ENCODE measurements at places on chromosomes 16 and 17. TPM values are rescaled to one million over a fixed set of nuclear protein-coding genes. Genes with fewer than 3 reads are reported as not detected.

Gene UBB
- 2,312 TPM for polyA plus RNA-seq

DNA sequence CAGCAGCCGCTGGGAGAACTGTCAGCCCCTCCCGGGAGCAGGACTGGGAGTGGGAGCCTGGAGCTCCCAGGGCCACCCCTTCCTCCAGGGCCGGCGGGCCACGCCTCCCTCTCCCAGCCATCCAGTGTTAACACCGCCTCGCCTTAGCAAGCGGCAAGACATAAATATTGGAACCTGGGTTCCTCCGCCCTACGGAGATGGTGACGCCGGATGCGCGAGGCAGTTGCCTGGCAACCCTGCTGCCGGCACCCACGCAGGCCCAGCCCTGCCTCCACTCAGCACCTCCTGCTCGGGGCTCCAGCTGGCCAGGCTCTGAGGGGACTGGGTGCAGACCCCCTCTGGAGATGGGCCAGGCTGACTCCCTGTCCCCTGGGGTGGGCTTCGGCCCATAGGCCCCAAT, 27.4 kb upstream of the CACNA1H start:
- DNase-seq = peak; percentile 52

- DNase-seq = no peak
These were observed 43.4 kb downstream of the SLFN5 start for GRCh38 chr17:35286120-35286781.

DNA sequence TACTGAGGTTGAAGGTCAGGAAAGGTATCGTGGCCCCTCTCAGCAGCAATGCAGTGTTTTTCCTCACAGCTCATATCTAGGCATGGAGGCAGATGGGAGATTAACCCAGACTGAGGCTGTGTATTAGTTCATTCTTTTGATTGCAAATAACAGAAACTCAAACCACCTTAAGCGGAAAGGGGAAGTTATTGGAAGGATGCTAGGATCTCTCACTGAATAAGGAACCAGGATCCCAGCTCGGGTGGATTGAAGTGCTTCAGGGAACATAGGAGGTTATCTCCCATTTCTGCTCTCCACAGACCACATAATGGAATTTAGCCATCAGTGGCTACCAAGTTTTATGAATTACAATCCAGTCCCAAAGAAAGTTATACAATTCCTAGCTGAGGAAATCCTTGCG, 8.2 kb downstream of the ZNF689 start:
- DNase-seq = no peak

GRCh38 chr16:1532081-1532760, 1.2 kb upstream of the TMEM204 start:
- DNase-seq = no peak

Measured in left renal cortex interstitium (tissue), 4 donors.